ENCODE measurements at places on chromosomes 12 and 14.

GRCh38 chr14:102629808-102630350 is 37.4 kb downstream of the RCOR1 start:
- DNase-seq, result no peak

- no peak for DNase-seq
Measured at GRCh38 chr12:12534975-12535374, 27.7 kb downstream of the DUSP16 start.

GRCh38 chr12:88188180-88188579 is 46.1 kb downstream of the TMTC3 start:
- no peak for DNase-seq

DNA sequence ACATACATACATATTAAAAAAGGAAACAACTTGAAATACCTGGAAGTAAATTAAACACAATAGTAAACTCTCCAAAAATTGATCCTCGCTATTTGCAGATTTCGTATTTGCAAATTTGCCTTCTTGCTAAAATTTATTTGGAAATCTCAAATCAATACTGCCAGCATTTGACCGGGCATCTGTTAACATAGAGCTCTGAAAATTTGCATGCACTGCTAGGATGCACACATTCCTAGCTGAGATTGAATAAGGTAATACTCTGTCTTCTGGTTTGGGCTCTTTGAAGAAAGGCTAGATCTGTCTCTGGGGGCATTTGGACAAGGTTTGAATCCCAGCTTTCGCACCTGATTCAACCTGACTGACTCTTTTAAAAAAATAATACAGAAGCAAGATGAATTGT is 729.1 kb upstream of the MGAT4C start:
- DNase-seq, result no peak

DNA sequence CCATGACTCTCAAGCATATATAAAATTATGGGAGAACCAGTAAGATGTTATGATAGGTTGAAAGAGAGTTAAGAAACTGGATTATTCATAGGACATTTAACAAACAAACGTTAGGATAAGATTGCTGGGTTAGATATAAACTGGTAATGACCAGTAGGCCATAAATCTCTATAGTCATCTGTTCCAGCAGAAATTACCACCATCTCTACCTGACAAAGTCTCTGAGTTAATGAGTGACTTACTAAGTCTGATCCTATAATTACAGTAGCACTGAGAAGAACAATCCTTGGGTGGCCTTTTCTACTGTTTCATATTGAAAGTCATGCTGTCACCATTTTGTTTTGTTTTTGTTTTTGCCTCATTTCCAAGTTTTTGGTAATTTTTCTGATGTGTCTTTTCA is 136.9 kb upstream of the CNOT2 start:
- DNase-seq, result no peak

GRCh38 chr14:38735005-38735404 is 368.0 kb downstream of the SEC23A start:
- no peak for DNase-seq

GRCh38 chr12:42767326-42767954 is 177.9 kb upstream of the PRICKLE1 start:
- DNase-seq, result no peak

DNA sequence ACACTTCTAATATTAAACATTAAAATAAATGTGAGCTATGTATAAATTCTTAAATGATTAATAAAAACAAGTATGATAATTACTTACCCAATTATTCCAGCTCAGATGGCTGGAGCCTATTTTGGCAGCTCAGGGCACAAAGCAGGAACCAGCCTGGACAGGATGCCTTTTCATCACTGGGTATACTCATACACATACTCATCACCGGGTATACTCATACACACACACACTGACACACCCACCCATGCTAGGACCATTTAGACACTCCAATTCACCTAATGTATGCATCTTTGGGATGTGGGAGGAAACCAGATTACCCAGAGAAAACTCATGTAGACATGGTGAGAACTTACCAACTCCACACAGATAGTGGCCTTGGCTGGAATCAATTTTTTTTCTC is 57.9 kb upstream of the CNOT2 start:
- DNase-seq, result no peak

DNA sequence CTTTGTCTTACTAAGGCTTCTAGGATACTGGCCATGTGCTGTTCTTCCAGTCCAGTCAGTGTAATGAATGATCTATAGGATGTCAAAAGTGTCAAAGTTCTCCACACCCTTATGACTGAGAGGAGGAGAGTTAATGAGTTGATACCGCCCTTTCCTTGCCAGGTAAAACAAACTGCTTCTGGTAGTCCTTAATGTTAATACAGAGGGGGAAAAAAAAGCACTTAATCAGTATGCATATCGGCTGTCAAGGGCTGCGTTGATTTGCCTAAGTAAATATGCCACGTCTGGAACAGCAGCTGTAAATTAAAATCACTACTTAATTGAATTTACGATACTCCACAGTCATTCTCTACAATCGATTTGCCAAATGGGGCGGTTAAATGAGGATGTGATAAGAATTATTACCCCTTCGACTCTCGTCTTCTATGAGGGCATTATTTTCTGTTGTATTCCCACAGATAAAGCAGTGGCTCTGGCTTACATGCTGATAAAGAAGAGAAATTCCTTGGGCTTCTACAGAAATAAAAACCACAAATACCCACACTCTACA is 416.0 kb downstream of the KCNH5 start:
- DNase-seq, result no peak

DNA sequence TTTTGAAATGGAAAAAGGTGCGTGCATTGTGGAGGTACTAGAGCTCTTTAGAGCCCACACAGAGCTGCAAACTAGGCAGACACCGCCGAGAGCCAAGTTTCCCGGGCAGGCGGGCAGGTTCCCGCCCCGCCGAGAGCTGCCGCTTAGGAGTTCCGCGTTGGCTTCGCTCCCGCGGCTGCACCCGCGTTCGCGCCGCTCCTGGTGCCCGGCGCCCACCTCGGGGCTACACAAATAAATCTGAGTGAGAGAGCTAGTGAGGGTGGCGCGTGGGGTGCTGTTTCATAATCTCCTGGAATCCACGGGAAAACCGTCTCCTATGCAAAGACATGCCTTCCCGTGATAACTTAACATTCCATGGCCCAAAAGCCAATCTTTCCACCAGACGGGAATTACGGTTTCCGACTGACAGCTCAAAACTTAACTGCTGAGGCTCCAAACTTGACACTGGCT is 645 bp downstream of the KITLG start:
- DNase-seq, result no peak

GRCh38 chr14:97283841-97284240 is 486.7 kb downstream of the VRK1 start:
- no peak for DNase-seq

GRCh38 chr12:89083491-89083890 is 268.8 kb downstream of the DUSP6 start:
- DNase-seq, result no peak

DNA sequence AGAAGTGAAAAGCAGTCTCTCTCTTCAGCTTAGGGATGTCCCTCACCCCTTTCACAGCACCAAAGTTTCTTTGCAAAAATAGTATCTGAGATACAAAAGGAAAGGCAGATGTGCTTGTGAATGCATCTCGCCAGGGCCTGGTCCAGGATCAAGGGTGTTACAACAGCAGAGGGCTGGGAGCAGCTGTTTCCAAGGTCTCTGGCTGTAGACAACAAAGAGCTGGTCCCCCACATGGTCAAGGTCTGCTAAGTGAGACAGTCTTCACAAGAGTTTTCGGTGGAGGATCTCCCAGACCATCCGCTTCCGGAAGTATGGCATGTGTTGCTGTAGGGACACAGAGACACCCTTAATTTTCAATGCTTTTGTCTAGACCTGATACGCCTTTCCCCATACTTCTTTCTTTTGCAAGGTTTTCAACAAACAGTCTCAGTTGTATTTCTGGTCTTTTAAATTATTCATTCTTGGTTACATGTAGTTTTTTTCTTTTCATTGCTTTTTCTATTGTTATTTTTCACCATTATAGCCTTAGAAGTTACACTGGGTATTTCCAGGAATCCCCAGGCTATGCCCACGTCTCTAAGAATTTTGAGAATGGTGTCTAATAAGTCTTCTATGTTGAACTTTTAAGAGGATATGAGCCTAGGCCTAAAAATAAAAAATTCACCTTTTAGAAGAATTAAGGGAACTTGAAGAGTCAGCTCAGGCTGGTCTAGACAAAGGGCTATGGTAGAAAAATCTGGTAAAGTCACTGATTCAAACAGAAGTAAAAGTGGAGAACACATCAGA is 41.0 kb upstream of the COL2A1 start:
- DNase-seq, result no peak

DNA sequence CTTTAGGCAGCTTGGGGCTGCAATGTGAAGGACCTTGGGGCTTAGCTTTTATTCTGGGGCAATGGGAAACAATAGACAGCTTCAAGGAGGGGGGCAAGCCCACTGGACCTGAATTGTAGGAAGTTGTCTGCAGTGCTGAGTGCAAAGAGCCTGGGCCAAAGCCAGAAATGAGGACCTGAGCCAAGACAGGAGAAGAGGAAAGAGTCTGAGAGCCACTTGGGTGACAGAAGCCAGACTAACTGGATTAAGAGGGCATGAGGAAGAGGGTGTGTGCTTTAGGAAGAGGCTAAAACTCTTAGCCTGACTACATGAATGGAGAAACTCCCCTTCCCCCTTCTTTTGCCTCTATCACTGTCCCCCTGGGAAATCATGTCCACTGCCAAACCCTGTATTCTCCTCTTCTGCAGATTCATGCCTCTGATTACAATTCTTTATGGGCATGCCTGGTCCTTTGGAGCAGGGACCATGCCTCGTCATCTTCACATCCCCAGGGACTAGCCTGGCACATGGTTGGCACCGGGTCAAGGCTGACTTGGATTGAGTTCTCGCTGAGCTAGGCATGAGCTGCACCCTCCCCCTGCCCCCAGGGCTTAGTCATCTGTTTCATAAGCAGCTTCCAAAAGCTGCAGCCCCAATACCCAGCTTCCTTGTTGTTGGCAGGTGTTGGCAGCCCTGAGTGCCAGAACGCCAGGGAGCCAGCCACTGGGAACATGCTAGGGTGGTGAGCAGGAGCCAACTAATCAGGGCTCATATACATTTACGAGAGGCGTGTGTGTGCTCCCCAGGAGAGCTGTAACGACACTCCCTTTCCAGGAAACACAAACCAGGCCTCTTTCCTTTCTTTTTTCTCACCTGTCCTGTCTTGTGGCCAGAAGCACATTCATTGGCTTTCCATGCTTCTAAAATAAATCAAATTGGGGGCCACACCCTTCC is 27.7 kb upstream of the JDP2 start:
- no peak for DNase-seq

GRCh38 chr12:62044450-62045135 is 215.6 kb upstream of the USP15 start:
- no peak for DNase-seq

- DNase-seq, result no peak
Measured at GRCh38 chr14:94176808-94177207, 2.7 kb downstream of the PPP4R4 start.

DNA sequence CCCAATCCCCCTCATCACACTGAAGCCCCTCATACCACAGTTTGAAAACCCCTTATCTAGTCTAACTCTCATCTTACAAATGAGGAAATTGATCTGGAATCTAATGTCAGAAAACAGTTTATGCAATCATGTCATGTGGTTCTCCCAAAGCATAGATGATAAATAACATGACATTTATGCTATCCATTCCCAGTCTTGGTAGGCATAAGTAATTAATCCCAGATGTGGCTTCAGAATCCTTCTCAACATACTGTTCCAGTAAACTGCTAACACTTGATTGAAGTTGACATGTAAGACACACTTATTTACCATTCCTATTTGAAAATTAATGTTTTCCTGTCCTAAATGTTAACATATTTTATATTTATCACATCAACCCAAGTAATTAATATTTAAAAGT is 168.7 kb downstream of the GALC start:
- DNase-seq, result no peak

DNA sequence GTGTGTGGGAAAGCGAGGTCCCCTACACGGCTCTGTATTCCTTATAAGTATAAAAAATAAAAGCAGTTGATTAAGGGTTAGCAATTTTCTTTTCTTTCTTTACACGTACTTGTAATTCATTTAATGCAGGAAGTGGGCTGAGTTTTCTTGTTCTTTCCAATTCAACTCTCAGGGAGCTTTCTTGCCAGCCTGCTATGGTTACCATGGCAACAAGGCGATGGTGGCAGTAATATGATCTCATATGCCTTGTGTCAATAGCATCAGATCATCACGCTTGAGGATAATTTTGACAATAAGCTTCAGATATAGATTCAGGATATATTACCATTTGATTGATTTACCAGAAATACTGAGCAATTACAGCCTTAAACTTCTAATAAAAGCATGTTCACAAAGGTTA is 466.5 kb downstream of the APAF1 start:
- no peak for DNase-seq

GRCh38 chr12:76156314-76156713 is 71.8 kb upstream of the NAP1L1 start:
- DNase-seq, result no peak

DNA sequence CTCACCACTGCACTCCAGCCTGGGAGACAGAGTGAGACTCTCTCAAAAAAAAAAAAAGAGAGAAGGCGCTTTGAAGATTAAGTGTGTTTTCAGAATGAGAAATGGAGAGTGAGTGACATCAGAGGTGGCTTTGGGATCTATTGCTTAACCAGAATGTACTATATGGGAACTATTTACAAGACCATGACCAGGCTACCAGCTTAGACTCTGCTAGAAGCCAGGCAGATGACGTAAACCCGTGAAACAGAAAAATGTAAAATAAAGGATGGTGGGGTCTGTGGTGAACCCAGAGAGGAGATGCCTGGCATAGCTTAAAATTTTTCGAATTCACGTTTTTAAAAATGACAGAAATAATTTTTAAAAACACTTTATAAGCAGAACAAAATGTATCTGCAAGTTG is 82.0 kb downstream of the IFT43 start:
- DNase-seq, result no peak

DNA sequence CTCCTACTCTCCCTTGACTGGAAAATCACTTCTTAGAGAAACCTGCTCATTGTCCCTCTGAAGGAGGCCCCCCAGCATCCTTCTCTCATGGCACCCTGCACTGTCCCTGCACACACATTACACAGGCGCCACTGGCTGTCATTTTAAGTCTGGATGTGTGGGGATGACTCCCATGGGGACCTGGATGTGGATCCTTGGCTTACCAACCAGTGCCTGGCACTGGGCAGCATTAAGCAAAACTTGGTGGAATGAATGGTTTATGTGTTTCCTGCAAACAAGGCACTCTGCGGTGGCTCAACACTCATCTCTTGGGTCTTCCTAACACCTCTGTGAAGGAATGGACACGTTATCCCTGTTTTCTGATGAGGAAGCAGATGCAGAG is 162.4 kb downstream of the RBM19 start:
- DNase-seq, result no peak

DNA sequence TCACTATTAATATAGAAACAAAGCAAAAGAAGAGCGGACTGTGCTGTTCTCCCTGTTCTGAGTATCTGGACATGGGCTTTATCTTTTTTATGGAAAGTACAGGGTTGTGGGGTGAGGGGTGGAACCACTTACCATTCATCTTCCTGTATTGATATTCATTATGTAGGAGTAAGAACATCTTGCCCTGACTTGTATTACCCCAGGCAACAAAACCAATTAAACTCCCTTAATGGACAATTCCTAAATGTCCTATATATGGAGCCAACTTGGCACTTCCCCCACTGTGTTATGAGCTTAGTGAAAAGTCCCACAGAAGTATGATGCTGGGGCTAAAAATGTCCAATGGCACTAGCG is 139.9 kb upstream of the KRR1 start:
- DNase-seq, result no peak

GRCh38 chr12:46702581-46703344 is 123.0 kb downstream of the SLC38A4 start:
- no peak for DNase-seq

GRCh38 chr14:101066826-101067510 is 163.4 kb upstream of the RTL1 start:
- no peak for DNase-seq

Measured in activated T-cell treated with anti-CD3 and anti-CD28 coated beads, Interleukin-2, amount 50 U/mL, for 24 hours (primary cell).